Cerebellar nuclear complex (tissue), 1 donor: ENCODE measurements at places on chromosomes 3 and 15.

- DNase-seq, result no peak
These were observed 39.3 kb downstream of the FBLN2 start for GRCh38 chr3:13588221-13588701.

DNA sequence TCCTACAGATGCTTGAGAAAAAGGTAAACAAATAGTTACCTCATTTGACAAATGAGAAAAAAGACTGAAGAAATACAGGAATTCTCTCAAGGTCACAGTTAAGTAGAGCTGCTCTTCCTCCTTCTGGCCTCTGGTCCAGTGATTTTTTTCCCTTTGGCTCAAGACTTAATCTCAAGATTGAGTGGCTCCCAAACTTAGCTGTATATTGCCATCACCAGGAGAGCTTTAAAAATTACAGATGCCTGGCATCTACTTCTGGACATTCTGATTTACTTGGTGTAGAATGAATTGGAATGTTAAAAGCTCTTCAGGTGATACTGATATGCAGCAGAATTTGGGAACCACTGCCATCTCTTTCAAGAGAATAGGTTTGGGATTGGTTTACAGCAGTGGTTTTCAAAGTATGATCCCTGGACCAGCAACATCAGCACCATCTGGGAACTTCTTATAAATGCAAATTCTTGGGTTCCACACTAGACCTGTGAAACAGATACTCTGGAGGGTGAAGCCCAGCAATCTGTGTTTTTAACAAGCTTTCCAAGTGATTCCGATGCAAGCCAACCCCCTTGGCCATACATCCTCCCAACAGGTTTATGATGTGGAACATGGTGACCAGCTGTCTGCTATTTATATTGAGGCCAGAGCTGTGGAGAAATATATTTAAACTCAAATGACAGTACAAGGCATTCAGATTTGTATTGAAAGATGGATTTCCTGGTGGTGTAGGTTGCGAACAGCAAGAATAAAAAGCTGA lies 333.0 kb upstream of the RARB start:
- no peak for DNase-seq

- DNase-seq, result no peak
These were observed 130.5 kb upstream of the LMCD1 start for GRCh38 chr3:8371085-8371551.

- no peak for DNase-seq
These were observed 54.7 kb upstream of the TRAK1 start for GRCh38 chr3:42036483-42036823.

DNA sequence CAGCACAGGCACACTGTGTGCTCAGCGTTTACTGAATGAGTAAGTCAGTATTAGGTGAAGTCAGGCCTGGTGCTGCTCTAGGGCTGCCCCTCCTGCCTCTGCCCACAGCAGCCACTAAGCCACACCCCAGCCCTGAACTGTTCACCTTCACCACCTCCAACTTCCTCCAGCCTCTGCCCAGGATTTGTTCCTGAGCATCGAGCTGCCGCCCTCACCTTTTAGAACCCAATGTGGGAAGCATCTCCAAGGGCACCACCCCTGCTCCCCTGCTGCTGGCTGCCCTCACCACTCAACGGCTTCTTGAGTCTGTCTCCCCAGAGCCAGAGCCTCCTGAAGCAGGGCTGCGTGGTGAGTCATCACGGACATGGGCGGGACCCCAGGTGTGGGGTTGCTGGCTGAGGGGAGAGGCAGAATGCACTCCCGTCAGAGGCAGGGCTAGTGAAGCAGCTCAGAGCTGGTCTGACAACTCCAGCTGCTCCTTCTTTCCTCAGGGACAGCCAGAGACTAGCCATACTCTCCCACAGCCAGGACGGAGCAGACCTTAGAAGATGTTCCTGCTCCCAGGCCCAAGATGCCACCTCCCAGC lies 5.8 kb downstream of the HYAL2 start:
- no peak for DNase-seq

DNA sequence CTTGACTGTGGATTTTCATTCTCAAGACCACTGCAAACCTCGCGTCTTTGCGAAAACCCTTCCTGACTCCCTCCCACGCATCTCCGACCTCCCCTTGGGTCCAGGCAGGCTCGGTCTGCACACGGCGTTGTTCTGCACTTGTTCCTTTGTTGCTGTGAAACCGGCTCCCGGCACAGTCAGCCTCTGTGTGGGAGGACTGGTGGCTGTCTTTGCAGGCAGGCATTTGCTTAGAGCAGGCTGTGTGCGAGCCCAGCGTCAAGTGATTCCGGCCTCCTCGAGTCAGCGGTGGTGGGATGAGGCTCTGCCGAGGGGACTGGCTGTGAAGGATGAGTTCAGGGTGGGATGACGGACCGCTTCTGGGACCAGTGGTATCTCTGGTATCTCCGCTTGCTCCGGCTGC lies 102.6 kb upstream of the ROPN1 start:
- no peak for DNase-seq

GRCh38 chr3:83948771-83949170 lies 1010.0 kb upstream of the CADM2 start:
- DNase-seq, result no peak
